ENCODE measurements at places on chromosomes 3 and 15.

DNA sequence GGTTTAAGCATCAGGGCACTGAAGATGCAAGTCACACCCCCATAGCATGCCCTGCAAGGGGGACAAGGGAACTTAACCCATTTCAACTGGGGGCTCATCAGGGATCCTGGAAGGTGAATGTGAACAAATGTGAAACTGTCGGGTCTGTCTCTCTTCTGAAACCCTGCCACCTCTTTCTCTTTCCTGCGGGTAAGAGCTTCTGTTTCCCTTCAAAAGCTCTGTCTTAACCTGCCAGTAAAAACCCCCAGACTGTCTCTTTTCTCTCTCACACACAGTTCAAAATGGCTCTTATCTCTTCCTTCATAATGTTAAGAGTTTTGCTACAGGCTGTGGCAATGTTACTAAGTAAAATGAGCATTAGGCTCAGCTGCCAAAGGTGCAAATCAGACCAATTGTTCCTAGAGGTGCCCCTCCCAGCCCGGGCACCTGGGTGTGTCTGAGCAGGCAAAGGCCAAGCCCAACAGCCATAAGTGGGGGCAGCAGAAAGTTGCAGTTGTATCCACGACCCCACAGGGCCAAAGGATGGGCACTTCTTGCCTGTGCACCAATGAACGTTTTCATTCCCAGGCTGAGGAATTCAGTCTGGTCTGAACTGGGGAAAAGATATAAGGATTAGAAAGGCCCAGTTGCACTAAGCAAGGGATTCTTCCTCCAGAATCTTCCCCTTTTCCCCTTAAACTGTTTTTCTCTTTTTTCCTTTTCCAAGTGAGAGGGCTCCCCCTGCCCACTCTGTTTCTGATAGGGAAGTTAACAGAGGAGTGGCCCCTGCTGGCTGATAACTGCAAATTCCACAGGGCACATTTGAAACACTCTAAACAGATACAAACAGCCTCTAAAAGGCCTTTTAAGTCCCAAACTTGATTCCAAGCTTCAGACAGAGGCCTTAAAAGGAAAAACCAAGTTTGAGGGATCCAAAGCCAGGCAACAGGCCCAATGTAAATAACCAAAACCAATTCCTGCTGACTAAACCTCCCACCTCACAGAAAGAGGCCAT is 113.8 kb upstream of the EPHA6 start:
- no peak for DNase-seq

DNA sequence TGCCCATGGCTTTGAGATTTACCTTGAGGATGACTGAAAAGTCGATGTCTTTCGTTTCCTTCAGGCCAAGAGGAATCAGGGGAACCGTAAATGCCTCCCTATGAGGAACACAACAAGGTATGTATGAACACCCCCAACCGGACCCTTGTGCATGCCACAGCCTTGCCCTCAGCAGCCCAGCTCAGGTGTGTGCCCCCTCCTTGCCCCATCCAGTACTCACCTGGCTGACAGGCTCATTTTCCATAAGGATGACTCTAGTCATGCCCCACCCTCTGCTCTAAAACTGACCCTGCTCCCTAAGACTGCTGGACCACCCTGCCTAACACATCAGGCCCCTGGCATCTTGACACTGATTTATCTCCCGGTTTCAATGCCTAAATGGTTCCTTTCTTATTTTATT is 270.0 kb downstream of the GOLGA6L6 start:
- no peak for DNase-seq

DNA sequence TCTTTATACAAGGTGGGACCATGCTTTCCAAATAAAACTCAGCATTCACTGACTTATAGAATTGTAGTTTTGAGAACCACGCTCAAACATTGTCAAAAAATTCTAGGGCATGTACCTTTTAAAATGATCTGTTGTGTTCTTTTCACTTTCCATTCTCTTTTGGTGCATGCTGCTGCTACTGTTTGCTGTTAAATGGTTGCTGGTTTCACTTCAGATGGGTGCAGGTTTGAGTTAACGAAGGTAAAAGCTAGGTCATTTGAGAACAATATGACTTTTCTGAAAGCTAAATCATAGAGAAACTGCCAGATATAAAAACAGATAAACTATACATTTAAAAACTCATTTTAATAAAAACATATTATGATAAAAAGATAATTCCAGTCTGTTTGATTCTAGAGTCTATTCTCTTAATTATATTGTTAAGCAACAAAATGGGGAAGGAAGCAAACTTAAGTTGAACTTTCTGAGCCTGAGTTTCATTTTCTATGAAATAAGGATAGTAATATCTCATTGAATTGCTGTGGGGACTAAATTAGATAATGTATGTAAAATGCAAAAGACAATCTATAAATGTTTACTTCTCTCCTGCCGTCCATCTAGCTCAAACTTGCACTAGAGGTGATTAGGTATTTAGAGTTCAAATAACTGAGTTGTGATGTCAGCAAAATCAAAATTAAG is 82.4 kb downstream of the OXSM start:
- no peak for DNase-seq

- DNase-seq, result no peak
Measured at GRCh38 chr3:39980781-39981180, 171.4 kb downstream of the MYRIP start.

DNA sequence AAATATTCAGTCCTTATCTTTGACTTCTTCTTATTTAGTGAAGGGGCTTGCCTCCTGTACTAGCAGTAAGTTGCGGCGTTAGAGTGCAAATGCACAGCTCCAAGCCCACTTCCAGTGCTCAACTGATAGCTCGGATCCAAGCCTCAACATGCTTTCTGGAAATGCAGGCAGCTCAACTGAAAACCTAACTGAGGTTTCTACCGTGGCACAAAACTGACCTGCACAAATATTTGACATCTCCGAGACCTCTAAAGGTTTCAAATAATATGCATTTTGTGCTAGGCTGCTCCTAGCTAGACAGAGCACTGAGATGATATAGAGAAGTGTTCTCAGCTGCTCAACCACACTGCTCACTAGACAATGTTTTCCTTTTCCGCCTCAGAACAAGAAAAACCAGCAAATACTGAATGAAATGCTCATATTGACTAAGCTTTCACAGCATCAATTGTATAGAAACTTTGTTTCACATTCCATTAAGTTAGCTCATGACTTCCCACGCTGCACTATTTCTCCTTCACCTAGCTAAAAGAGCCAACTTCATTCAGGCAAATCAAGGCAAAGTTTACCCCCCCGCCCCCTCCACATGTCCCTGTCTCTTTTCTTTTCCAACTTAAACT is 822 bp downstream of the ZNF385D start:
- DNase-seq, result no peak

GRCh38 chr3:58697561-58697960 is 31.0 kb upstream of the FAM3D start:
- DNase-seq, result no peak

GRCh38 chr3:126103121-126104027 is 19.4 kb upstream of the SLC41A3 start:
- no peak for DNase-seq

- no peak for DNase-seq
Measured at GRCh38 chr3:26273196-26273595, 349.4 kb upstream of the LRRC3B start.

DNA sequence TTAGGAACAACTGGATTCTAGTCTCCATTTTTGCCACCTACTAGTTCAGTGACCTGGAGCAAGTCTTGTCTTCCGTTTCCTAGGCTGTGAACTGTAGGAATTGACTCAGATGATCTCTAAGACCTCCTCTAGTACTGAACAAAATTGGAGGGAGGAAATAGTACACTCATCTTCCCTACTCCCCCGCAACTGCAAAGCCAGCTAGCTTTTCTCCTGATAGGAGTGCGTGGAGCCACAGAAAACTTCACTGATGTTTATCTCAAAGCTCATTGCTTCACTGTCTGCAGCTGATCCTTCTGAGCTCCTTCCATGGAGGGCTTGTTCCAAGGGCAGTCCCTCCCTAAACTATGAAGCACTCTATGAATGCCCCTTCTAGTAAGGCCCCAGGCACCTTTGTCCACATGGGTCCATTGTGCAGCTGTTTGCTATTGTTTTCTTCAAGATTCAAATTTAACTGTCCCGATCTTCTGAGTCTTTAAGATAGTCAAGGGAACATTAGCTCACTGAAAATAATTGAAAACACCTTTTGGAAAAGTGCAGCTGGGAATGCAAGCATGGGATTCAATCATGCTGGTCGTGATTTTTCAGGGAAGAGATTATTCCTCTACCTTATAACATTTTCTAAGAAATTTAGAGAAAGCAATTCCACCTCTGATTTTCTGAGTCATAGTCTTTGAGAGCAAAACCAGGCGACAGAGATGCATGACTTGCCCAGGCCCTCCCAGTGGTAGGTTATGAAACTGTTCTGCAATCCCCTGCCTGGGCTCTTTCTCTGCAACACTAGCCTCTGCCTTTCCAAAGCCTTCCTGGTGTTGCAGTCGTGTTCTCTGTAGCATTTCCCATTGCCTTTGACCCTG is 24.3 kb downstream of the FILIP1L start:
- no peak for DNase-seq

GRCh38 chr3:137110392-137110996 is 152.7 kb downstream of the IL20RB start:
- no peak for DNase-seq

DNA sequence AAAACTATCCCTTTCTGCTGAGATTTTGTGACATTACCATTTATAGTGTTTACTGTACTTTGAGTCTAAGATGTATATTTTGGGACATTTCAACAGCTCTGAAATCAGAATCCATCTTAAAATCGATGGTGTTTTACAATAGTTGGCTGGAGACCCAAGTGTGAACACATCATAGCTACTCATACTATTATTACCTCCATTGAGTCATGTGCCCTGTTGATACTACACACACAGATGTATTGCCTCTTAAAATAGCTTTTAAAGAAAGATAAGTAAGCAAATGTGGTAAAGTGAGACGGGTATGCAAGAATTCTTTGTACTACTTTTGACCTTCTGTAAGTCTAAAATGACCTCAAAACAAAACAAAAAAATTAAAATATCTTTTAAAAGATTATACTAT is 6.7 kb downstream of the LMOD3 start:
- no peak for DNase-seq

GRCh38 chr3:184608209-184608608 is 46.6 kb downstream of the EPHB3 start:
- no peak for DNase-seq

GRCh38 chr3:98984024-98984423 is 82.5 kb upstream of the DCBLD2 start:
- DNase-seq, result no peak

Data from fibroblast of skin of left quadriceps (primary cell).